ENCODE measurements at places on chromosomes 12 and 14. TPM values are rescaled to one million over a fixed set of nuclear protein-coding genes. Genes with fewer than 3 reads are reported as not detected.

The PROX2 gene
- not detected for total RNA-seq

The SDS gene
- total RNA-seq, result not detected

The FAM90A1 gene
- not detected for total RNA-seq

The KLRC3 gene
- total RNA-seq, result 0.63 TPM

The LRCOL1 gene
- total RNA-seq, result not detected

The KERA gene
- total RNA-seq, result 0.31 TPM
